ENCODE measurements at places on chromosomes 3 and 15.
A peak's percentile ranks its signal among the peaks of the same experiment; 100 is the strongest.

DNA sequence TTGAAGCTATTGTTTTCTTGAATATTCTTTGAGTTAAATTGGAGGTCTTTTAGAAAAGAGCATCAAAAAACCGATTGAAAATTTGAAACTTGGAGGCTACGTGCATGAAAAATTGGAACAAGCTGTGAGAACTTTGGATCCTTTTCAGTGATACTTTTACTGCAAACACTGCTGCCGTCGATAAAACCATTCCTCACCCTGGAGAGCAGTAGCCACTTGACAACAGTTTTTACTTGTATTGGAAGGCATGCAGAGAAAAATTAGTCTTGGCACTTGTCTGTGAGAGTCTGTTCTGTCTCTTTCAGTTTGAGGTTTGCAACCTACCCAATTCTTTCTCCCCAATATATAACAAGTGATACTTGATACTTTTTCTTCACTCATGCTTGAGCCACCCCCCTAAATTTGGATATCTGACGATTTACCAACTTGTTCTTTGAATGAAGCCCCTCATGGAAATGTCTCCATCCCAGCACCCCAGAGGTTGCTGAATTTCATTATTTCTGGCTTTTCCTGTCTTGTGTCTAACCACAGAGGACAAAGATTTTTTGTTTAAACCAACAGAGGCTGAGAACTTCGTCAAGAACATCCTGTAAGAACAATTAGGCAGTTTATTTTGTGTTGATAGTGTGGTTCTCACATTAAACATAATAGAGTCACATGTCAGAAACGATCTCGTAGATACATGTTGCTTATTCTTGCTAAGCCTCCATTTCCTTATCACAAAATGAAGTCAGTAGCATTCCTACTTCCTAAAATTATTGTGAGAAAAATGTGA lies 307.3 kb upstream of the PLSCR5 start:
- DNase-seq = no peak

DNA sequence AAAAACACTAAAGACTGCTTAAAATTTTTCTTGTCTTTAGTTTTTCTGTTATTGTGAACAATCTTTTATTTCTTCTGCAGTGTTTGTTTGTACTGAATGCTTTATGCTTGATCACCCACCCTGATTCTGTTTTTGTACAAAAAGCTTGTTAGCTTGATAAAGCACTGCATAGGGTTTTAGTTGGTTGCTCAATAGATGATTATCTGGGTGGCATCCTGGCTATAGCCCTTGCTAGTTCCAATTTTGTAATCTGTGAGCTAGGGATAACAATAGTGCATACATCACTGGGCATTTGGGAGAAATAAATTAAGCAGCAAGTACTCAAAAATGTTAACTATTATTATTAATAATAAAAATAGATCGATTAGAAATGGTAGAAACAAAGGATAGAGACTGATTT lies 102.3 kb downstream of the ZPLD1 start:
- DNase-seq = no peak

GRCh38 chr3:100104817-100105413 lies 9.4 kb downstream of the FILIP1L start:
- no peak for DNase-seq

GRCh38 chr3:54122324-54123002 lies at the start of gene CACNA2D3:
TSS of gene CACNA2D3 (plus strand) at chr3:54122552.
- DNase-seq = no peak

DNA sequence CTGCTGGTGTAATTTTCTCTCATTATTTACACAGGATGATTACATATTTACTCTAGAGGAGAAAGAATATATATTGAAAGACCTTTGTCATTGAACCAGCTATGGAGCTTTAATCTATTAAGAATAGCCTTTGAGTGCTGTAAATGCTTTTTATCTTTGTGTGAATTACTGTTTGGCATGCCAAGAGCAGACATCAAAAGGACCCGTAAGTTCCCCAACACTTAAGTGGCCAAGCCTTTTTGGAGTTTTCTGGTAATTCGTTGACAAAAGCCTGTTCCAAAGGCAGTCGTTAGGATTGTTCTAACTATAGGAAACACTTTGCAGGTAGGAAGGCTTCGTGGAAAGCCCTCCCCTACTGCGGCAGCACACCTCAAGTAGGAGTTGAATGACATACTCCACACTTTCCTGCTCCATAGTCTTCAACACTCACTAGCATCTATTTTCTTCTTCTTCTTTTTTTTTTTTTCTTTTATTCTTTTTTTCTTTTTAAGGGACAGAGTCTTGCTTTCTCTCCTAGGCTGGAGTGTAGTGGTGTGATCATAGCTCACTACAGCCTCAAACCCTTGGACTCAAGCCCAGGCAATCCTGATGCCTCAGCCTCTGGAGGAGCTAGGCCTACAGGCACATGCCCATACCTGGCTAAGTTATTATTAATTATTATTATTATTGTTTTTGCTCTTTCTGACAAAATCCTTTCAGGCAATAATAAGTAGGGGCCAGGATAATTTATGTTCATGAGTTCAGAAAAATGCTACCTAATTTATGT lies 98.6 kb downstream of the SUCNR1 start:
- DNase-seq = no peak

GRCh38 chr3:28595372-28595771 lies 246.7 kb upstream of the AZI2 start:
- no peak for DNase-seq

DNA sequence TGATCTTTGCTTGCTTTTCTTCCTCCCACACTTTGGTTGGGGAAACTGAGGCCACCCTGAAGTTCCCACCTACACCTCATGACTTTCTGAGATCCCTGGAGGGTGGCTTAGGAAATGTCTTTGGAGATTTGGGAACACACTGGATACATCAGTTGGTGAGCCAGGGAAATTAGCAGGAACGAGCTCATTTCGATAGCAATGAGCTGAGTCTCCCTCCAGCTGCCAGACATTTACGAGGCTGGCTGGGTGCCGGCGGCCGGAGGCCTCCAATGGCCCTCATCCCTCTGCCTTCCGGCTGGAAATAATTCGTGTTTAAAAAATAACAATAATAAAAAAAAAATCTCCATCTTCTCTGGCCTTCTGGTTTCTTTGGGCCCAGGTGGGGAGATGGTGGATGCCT lies 38.8 kb downstream of the SMAD6 start:
- DNase-seq = no peak

DNA sequence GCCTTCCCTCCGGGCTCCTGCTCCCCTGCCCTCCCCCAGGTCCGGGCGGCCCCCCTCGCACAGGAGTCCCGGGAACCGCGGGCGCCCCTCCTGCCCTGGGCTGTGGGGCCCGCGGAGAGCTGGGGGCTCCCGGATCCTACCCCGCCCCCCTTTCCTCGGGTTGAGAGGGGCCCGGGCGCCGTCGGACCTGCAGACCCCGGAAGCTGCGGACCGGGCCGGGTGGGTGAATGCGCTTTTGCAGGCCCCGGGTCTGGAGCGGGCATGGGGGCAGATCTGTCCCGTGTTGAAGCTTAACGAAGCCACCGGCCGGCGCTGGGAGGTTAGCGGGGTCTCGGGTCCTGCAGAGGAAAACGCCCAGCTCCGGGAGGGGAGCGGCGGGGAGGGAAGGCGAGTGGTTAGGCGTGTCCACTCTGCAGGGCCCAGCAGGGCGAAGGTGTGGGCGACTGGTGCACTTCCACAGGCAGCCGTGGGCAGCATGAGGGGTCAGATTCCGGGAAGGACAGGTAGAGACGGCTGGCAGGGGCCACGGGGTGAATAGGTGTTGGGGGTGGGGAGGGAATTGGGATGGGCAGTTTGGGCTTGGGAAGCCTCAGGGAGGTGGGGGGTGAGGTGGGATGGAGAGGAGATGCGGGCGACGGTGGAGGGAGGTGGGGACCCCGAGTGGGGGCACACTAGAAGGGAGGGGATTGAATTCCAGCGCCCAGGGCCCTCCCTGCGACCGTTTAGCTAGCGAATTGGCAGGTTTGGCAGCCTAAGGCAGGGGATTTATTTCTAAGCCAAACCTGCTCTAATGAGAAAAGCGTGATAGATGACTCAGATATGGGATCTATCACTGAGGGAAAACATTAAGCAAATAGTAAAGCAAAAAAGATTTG lies 635 bp downstream of the CD276 start:
- no peak for DNase-seq

- no peak for DNase-seq
Measured at GRCh38 chr3:125140011-125140817, 72.3 kb downstream of the SLC12A8 start.

- no peak for DNase-seq
Measured at GRCh38 chr3:160876643-160877042, 120.6 kb downstream of the PPM1L start.

DNA sequence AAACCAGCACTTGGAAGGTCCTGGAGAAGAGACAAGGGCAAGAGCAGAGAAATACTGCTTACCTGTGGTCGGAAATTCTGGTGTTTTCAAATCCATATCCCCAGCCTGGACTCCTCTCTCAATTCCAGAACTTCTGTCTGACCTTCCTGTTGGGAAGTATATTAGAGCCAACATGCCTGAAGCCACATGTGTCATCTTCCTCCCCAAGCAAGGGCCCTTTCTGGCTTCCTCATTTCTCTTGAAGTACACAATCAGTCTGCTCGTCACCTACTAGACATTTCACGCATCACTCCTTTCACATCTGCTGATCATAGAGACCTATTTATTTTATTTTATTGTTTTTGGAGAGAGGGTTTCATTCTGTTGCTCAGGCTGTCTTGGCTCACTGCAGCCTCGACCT lies 8.4 kb downstream of the PARP14 start:
- peak; percentile 37 for DNase-seq

- DNase-seq = no peak
Measured at GRCh38 chr15:63331456-63331855, 50.2 kb downstream of the CA12 start.

- DNase-seq = no peak
Measured at GRCh38 chr3:98952404-98952803, 50.9 kb upstream of the DCBLD2 start.

GRCh38 chr3:35012214-35012613 lies 627.1 kb upstream of the ARPP21 start:
- DNase-seq = no peak

- no peak for DNase-seq
Measured at GRCh38 chr15:35186346-35186745, 101.3 kb upstream of the NANOGP8 start.

DNA sequence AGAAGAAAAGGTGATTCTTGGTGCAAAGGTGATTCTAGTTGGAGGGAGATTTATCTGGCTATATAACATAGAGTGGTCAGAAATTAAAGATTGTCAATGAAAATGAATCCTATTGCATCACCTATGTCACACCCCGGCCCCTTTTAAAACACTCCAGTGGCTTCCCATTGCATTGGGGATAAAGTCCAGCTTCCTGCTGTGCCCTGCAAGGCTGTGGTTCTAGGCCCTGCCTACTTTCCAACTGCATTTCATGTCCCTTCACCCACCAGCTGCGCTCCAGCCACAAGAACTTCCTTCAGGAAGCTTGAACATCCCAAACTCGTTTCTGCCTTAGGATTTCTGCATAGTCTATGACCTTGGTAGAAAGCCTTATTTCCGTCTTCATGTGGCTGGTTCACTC lies 118.7 kb upstream of the UMPS start:
- DNase-seq = no peak

- DNase-seq = no peak
Measured at GRCh38 chr3:18188491-18188890, 236.6 kb downstream of the SATB1 start.

- no peak for DNase-seq
Measured at GRCh38 chr3:100436951-100437350, 35.6 kb downstream of the LNP1 start.

GRCh38 chr3:1723726-1724125 lies 374.9 kb upstream of the CNTN4 start:
- no peak for DNase-seq

DNA sequence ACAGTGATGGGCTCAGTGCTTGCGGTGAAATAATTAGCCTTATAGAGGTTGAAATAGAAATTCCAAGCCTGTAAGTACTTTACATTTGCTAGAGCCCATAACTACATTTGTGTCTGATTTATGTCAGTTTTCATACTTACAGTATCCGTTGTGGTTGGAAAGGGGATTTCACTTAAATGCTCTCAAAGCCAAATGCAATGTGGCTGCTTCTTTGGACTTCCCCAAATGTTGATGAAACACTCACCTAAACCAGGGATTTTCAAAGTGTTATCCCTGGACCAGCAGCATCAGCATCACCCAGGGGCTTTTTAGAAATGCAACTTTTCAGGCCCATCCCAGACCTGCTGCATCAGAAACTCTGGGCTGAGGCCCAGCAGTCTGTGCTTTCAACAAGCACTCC lies 378.7 kb downstream of the MCTP2 start:
- no peak for DNase-seq

DNA sequence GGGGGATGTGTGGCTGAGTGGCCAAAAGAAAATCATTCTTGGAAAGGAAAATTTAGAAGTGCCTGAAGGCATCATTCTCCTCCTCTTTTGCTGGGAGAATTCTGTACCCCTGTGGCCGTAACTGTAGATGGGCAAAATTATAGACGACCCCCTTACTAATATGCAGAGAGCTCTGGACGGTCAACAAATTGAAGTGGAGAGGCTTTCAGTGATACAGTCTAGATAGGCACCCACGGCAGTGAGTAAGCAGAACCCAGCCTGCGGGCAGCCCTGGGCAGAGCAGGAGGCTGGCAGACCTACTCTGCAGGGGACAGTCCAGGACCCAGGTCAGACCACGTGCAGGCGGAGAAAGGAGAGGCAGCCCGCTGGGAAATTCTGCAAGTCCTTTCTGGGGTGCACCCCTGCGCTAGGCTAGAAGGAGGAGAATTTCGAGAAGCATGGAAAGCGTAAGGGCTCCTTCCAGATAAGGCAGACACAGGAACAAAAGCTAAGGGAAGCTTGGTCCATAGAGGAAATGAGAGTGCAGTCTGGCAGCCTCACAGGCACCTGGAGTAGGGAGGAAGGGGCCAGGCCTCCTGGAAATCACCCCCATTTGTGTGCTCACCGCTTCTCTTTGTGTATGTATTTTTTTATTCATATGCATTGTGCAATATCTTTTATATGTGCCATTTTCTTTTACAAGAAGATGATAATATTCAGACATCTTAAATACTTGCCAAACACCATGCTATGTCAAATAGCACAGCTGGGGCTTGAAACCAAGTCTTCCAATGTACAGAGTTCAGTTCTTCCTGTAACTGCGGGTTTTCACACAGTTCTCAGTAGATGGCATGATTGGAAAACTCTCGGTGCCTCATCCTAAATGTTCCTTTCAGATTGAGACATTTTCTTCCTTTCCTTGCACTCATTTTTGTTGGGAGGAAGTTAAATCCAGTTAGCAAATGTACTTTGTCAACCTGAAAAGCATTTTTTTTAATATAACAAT lies 40.2 kb downstream of the LRRK1 start:
- no peak for DNase-seq

- DNase-seq = no peak
Measured at GRCh38 chr3:87126321-87126720, 100.8 kb upstream of the CHMP2B start.

DNA sequence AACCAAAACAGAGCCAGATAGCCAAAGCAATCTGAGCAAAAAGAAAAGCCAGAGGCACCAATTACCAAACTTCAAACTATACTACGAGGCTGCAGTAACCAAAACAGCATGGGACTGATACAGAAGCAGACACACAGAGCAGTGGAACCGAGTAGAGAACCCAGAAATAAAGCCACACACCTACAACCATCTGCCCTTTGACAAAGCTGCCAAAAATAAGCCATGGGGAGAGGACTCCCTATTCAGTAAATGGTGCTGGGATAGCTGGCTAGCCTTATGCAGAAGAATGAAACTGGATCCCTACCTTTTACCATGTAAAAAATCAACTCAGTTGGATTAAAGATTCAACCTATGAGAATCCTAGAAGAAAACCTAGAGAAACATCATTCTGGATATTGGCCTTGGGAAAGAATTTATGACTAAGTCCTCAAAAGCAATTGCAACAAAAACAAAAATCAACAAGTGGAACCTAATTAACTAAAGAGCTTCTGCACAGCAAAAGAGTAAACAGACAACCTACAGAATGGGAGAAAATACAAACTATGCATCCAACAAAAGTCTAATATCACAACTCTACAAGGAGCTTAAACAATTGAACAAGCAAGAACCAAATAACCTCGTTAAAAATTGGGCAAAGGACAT lies 95.1 kb downstream of the APBA2 start:
- DNase-seq = no peak

All from CD4-positive, alpha-beta T cell treated with Interleukin-15 for 1 hour (primary cell).